ENCODE measurements at places on chromosomes 1 and 21.

DNA sequence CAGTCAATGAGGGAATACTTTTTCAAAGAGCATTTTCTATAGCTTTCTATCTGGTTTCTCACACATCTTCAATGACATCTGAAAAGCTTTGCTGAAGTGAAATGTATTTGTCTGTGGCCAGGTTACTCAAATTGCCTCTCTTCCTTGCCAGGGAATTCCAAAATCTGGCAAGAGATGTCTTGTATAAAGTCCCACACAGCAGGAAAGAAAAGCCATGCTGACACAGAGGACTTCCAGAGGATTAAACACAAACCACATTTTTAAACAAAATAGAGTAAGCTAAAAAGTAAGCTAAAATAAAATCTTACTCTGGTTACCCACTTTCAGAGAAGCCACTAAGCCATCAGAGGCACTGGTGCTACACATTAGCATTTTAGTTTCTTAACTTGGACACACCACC lies 93.1 kb upstream of the BCAR3 start:
- DNase-seq, result no peak

DNA sequence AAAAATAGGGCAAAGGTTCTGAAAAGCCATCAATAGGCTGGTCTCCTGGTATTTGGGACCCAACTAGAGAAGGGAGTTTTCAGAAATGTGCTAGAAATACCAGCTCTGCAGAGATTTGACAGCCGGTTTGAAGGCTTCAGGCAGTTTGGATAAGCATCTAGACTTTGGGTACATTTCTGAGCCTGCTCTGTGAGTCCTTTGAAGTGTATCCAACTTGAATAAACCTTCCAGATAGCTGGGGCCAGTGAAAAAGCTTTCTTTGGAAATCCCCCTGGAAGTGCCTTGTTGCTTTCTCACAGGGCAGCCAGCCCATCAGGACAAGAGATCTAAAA lies 6.4 kb upstream of the PEF1 start:
- DNase-seq, result no peak

GRCh38 chr1:163933437-163933836 lies 611.7 kb downstream of the NUF2 start:
- DNase-seq, result no peak

DNA sequence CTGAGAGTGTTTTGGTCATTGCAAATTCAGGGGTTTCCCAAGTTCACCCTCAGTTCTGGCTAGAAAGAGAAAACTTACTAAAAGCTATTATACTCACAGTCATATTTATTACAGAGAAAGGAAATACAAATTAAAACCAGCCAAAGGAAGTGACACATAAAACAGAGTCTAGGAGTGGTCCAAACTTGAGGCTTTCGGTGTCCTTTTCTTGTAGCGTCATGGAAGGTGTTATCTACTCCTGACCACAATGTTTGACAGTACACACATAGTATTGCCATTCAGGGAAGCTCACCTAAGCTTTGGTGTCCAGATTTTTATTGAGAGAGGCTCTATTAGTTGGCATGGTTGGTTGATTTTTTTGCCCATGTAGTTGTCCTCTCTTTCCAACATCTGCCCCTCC lies 59.0 kb downstream of the SLC35A3 start:
- DNase-seq, result no peak

DNA sequence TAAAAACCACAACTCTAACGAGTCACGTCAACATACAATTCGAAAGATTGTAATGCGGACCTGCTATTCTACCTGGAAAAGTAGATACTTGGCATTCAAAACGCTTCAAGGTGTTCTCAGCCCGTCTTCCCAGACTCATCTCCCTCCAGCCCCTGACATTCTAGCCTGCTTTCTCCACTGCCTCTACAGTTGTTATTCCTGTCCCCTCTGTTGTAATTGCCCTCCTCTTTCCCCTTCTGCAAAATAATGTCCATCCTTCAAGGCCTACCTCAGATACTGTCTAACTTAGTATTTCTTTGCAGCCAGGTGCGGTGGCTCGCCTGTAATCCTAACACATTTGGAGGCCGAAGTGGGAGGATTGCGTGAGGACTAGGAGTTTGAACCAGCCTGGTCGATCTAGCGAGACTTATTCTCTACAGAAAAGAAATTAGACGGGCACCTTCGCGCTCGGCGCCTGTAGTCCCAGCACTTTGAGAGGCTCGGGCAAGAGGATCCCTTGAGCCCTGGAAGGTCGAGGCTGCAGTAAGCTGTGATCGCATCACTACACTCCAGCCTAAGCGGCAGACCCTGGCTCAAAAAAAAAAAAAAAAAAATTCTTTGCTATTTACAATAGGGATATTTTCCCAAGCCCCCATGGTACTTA lies 756 bp upstream of the RBM34 start:
- DNase-seq, result peak; percentile 9

DNA sequence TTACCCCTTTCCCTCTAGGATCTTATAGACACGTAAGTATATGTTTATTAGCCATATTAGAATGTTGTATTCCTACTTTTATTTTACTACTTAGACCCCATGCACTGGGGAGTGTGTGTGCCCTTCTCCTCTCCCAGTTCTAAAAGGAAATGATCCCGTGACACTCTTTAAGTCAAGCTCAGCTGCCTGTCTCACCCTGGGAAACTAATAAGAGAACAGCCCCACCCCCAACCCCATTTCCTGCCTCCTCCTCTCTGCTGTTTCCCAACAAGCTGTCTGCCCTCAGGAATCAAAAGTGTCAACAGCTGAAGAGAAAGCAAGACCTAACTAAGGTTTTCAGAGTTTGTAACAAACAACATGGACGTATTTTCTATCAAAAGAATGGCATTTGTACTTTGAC lies 92.6 kb upstream of the VAV3 start:
- DNase-seq, result no peak

DNA sequence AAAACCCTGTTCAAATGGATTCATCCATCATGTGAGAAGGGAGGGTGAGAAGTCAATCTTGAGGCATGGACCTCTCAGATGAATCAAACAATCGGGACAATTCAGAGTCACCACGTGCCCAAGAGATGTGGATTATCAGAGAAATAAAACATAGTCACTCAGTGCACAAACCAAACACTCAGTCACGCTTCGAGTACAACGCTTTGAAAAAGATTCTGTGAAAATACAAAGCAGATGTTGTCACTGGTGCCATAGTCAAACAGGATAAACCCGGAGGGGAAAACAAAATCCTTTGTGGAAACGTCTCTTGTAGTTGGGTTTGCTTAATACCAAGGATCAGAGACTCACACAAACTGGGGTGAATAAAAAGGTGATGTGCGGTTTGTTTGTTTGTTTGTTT lies 188.4 kb downstream of the RRAGC start:
- no peak for DNase-seq

GRCh38 chr1:195791796-195792195 lies 816.4 kb downstream of the KCNT2 start:
- DNase-seq, result no peak

DNA sequence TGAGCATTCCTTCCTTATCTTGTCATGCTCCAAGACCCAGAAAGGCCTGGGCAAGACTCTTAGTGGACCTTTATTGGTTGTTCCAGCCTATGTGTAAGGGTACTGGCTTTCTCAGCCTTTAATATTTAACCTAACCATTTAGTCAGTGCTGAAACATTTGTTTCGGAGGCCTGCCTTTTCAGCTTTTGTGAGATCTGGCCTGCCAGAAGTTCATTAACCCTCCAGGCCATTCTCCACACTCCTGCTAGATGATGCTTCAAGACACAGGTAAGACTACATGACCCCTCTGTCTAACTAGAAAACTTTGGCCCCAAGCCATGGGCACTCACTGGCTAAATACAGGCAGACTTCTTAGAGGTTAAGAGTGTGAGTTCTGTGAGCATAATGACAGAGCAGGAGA lies 138.4 kb upstream of the ZP4 start:
- DNase-seq, result no peak

GRCh38 chr1:93837961-93838360 lies 41.0 kb downstream of the DNTTIP2 start:
- DNase-seq, result no peak

- no peak for DNase-seq
Measured at GRCh38 chr1:180283098-180283497, 53.0 kb downstream of the LHX4 start.

GRCh38 chr1:53140451-53140850 lies 2.0 kb downstream of the SLC1A7 start:
- no peak for DNase-seq

- DNase-seq, result no peak
Measured at GRCh38 chr1:50109647-50110075, 941 bp downstream of the ELAVL4 start.

DNA sequence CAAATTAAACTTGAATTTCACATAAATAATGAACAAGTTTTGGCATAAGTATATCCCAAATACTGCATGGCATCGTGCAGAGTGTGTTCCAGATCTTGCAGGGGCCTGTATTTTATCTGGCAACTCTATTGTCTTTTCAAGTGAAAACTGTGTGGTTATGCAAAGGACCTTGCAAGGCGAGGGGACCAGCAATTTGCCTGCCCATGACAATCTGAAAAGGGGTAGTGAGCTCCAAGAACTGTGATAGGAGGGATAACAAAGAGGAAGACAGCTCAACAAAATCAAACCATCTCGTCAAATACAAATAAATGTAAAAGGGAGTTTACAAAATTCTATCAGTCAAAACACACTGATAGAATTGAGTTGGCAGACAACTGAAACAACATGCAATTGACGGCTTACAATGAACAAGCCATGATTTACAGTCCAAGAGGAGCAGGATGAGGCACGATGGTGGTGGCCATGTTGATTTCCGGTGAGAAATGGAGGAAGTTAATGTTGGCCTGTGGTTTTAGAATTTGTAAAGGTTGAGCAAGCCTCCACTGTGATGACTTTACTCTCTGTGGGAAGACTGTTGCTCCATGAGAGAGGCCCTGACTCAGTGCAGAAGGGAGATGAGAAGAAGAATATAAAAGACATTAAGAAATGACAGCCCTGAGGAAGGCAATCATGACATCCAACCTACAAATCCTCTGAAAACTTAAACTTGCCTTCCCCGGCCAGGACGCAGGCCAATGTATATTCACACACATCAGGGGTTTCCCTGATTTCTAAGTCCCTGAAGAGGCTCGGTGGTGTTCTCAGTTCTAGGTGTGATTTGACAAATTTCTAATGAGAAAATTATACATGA lies 132.2 kb downstream of the ADSS2 start:
- no peak for DNase-seq

DNA sequence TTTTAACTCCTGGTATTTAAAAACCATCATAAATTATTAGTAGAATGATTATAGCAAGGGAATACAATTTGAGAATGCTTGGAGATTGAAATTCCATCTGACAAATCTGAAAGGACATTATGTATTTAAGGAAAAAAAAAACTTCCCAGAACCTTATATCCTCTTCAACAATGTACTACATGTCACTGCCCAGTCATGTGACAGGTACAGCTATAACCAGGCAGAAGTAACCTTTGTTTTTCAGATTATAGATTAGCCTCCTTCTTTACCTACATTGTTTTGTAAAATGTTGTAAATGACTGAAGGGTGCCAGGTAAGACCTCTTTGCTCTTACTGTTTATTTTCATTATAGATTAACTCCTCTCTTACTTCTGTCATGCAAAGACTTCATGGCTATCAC lies 96.9 kb downstream of the KCNJ6 start:
- no peak for DNase-seq

GRCh38 chr1:210104103-210104502 lies 128.5 kb upstream of the SERTAD4 start:
- no peak for DNase-seq

GRCh38 chr21:42417533-42417932 lies 13.8 kb downstream of the UBASH3A start:
- DNase-seq, result no peak

- no peak for DNase-seq
Measured at GRCh38 chr1:118859999-118860398, 128.1 kb downstream of the TBX15 start.

GRCh38 chr1:223153177-223154119 lies 10.4 kb upstream of the TLR5 start:
- DNase-seq, result no peak

GRCh38 chr1:43991476-43992231 lies at the start of gene CCDC24:
Gene CCDC24, plus strand, starts transcription at chr1:43991599. Its CDS starts 280 bp downstream, at chr1:43991879.
- peak; percentile 91 for DNase-seq

- DNase-seq, result peak; percentile 17
Measured at GRCh38 chr1:89815611-89816010, 5.2 kb upstream of the LRRC8D start.

- DNase-seq, result peak; percentile 91
Measured at GRCh38 chr1:157117527-157118057, 18.0 kb upstream of the ETV3L start.

GRCh38 chr1:154969246-154969645 lies 1.3 kb downstream of the SHC1 start:
- no peak for DNase-seq

DNA sequence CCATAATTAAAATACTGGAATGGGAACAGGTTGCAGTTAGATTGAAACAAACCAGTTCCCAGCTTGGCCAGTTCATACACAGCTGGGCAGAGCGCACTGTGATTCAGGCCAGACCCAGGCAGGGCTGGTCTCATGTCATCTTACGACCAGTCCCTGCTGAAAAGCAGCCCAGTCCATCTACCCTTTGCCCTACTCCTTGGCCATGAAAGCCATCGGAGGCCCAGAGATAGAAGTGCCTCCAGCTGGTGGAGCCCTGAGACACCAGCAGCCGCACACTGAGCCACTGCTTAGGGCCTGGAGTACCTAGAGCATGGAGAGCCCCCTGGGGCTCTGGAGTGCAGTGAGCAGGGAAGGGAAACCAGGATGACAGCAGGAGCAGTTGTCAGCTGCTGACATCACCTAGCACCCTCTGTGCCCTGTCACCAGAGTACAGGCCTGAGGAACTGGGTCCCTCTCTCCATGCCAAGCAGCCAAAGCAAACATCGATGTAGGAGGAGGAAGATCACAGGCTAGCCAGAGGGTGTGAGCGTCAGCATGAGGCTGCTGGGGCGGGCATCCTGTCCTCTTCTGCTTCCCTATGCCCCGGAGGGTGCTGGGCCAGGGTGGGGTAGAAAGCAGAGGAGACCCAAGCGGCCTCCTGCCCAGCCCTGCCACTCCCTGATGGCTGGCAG lies 34.2 kb upstream of the TMEM125 start:
- no peak for DNase-seq

- DNase-seq, result peak; percentile 44
Measured at GRCh38 chr1:5508669-5509330, 483.4 kb downstream of the NPHP4 start.

DNA sequence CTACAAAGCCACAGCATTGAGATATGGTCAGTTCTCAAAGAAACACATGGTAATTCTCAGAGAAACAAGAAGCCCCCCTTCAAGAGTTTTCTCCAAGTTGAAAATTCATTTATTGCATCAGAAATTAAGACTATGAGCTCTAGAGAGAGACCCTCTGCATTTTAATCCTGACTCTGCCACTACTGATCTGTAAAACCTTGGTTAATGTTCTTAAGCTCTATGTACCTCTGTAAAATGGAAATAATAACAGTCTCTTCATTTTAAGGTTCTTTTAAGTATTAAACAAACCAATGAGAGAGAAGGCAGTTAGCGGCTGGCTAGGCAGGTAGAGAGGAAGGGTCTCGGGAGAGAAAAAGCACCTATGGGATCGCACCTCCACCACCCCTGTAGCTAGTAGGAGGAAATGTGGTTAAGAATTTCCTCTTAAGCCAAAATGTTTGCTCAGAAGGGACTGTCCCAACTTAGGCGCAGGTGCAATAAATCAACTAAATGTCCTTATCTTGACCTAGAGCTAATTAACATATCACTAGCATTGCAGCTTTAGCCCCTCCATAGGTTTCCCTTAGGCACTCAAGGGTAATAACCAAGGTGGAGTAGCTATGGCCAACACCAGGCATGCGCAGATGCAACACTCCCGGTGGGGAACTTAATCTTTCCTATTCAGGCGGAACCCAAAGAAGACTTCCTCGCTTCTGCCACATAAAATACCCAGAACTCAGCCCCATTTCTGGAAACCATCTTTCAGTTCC lies 1685.4 kb downstream of the MRPL39 start:
- no peak for DNase-seq

- DNase-seq, result no peak
Measured at GRCh38 chr1:43942411-43942810, 4.3 kb upstream of the IPO13 start.

GRCh38 chr1:154328318-154329151 lies 3.2 kb downstream of the ATP8B2 start:
- DNase-seq, result peak; percentile 91

All from RPMI8226 (cell line).